Suprapubic skin (tissue), 4 donors: ENCODE measurements at places on chromosomes 11 and 22. TPM values are rescaled to one million over a fixed set of nuclear protein-coding genes. Genes with fewer than 3 reads are reported as not detected.

PTGDR2 gene
- total RNA-seq, result not detected

DNA sequence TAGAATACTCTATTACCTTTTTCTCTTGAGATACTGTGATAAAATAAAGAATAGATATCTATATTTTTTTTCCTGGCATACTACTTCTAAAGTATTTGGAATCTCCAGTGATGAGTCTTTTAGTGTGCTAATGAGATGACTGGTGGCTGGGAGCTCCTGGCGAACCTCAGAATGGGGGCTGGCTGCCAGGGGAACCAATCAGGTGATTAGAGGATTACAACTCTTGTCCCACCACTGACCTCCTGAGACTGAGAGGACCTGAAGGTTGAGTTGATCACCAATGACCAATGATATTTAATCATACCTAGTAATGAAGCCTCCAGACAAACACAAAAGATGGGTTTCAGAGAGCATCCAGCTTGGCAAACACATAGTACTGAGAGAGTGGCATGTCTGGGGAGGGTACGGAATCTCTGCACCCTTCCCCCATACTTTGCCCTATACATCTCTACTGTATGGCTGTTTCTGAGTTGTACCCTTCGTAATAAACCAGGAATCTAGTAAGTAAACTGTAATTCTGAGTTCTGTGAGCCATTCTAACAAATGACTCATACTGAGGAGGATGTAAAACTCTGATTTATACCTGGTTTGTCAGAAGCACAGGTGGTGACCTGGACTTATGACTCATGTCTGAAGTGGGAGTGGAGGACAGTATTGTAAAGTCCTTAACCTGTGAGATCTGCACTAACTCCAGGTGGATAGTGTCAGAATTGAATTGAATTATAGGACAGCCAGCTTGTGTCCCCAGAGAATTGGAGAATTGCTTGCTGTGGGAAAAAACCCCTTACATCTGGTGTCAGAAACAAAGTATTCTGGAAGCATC lies 325.3 kb upstream of the LRRC4C start:
- no peak for DNase-seq

MYEOV gene
- 13.5 TPM for total RNA-seq

DNA sequence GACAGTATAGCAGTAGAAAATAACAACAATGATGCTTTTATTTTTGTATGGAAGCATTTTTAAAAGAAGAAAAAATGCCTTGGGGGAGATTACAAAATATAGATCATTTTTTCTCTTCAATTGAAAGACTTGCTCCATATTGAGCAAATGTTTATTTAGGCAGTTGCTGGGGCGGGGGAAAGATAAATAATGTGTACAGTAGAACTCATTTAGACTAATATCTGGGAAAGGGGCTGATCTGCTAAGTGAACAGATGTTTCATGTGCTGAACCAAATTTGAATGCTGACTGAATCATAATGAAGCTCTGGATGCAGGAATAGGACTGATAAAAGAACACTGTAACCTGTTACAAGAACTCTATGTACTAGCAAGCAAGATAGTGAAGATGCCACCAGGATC lies 457.1 kb upstream of the TENM4 start:
- no peak for DNase-seq

DNA sequence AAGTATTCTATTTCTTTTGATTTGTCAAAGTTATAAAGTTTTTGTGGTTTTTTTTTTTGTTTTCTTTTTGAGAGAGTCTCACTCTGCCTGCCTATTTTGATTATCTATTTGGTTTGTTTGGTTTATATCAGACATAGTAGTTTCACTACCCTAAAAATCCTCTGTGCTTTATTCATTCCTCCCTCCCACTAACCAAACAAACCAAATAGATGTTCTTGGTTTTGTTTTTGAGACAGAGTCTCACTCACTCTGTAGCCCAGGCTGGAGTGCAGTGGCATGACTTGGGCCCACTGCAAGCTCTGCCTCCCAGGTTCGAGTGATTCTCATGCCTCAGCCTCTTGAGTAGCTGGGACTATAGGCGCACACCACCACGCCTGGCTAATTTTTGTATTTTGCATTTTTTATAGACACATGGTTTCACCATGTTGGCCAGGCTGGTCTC lies 67.9 kb downstream of the ENTHD1 start:
- no peak for DNase-seq

GRCh38 chr11:118485273-118485672 lies 42.0 kb upstream of the TTC36 start:
- no peak for DNase-seq

DNA sequence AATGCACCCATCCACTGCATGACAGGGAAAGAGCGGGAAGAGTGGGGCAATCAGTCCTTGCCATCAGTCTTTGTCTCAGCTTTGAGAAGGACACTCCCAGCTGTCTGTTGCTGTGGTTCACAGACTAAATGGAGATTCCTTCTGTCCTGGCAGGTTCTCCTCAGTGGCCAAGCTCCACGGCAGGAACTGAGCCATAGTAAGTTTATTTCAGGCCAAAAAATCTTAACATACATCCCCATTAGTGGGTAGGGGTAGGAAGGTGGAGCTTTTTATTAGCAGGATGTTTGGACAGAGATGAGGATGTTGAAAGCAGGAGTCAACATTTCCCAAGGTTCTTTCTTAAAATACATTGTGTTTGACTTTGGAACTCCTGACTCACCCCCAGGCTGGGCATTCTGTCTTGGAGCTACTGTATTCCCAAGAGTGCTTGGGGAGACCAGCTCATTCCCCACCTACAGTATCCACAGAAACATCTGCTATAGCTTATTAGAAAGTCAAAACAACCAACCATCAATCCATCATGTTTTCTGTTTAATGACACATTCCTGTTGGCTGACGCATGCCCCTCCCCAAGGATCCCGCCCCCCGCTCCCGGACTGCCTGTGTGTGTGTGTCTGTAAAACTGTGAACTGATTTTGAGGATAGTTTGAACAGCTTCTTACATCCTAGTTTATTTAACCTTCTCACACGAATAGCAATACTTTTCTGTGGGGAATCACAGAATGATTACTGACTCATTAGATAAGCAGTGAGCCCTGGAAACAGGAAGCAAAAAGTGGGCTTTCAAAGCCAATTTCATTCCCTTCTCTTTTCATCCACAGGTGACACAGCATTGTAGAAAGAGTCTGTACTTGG lies 109.5 kb downstream of the CCDC81 start:
- DNase-seq, result peak; percentile 81

PRRG4 gene
- 35.3 TPM for total RNA-seq

GRCh38 chr22:32202539-32203180 lies 2.2 kb downstream of the RFPL2 start:
- DNase-seq, result no peak

DGKZ gene
- 62.1 TPM for total RNA-seq

DNA sequence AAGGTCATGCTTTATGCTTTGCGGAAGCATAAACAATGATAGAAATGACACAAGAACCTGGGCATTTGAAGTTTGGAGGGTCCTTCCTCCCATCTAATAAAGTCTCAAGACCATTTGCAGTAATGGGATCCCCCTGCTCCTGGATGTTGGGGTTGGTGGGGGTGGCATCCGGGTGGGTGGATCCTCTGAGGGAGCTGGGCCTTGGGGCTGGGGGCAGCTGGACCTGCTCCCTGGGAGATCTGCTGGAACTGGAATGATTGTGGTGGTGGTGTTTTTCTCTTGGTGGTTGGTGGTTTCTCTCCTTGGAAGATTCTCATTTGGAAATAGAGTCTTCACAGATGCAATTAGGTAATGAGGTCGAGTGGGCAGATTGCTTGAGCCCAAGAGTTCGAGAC lies 2.2 kb upstream of the NAP1L4 start:
- peak; percentile 47 for DNase-seq

TPBGL gene
- total RNA-seq, result 0.36 TPM

DNA sequence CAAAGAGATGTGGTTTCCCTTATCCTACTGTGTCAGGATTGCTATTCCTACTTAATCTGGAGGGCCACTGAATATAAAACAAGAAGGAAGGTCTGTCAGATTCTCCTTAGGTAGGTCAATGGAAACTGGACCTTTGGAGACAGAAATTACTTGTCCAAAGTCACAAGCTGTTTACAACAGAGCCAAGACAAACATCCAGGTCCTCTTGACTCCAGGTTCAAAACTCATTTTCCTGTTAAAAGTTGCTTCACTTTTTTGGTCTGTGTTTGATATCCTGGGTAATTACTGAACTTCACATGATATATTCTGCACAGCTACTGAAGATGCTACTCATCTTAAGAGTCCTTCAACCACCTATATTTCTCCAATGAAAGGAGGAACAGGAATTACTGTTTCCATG lies 81.2 kb upstream of the ARHGAP32 start:
- no peak for DNase-seq

DNA sequence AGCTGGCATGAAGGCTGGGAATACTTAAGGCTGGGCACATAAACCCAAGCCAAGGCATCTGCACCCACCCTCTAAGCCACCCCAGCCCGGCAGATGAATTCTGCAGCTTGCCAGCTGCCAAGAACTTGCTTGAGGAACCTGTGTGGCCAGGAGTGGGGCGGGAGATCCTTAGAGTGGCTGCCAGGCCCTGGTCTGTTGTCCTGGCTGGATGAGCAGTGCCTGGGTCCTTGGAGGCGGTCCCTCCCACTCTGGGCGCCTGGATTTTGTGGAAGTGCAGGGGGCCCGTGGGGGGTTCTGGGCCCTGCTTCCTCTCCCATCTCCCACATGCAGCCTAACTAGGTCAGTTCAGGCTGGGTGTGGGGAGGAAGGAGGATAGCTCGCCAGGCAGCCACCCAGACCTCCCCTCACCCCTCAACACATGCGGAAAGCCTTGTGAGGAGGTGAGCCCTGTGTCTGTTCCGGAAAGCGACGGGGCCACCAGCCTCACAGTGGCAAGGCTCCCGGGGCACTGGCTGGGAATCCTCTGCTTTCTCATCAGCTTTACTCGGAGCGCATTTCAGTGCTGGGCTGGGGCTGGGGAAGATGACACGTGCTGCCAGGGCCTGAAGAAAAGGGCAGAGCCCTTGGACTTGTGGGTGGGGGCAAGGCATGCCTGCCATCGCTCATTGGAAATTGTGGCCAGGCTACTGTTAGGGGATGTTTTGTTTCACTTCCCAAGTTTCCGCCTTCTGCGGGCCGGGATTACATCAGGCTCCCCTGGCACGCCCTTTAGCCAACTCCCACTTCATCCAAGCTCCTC lies 8.4 kb downstream of the DAGLA start:
- peak; percentile 86 for DNase-seq

GRCh38 chr11:79547256-79547655 lies 106.4 kb upstream of the TENM4 start:
- DNase-seq, result no peak

DNA sequence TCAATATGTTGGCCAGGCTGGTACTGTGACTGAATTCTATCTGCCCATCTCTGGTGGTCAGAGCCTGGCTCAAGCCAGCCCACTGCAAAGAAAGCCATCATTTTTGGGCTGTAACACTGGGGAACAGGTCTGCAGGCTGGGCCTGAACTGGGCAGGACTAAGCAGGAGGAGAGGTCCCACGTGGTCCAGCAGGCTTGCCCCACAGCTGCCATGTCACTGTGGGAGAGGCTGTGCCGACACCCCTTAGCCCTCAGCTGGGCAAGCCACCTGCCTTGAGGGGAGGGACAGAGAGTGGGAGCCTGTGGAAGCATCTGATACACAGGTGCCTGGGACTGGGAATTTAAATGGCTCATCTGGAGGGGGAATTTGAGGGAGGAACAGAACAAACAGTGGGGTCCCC lies 66.7 kb upstream of the CLTCL1 start:
- no peak for DNase-seq

- no peak for DNase-seq
These were observed 68.2 kb downstream of the CD82 start for GRCh38 chr11:44633641-44634040.

DNA sequence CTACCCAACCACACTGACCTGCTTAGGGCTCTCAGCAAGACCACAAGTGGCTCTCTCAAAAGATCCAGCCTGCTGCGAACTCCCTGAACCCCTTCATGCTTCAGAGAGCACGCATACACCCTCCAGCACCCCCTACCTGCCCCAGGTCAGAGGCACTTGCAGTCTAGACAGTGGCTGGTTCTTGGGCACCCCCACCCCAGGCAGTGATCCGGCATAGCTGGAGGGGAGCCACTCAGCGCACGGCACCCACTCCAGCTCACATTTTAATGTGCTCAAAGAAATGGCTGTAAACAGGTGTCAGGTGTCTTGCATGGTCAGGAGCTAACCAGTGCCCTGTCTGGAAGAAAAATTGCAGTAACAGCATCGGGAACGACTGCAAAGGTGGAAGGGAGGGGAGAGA lies 140.8 kb downstream of the PKNOX2 start:
- peak; percentile 24 for DNase-seq

TESMIN gene
- total RNA-seq, result 1.2 TPM

GRCh38 chr11:623999-624704 lies 603 bp downstream of the CDHR5 start:
- DNase-seq, result no peak

- DNase-seq, result no peak
These were observed 369.8 kb upstream of the CCDC90B start for GRCh38 chr11:83655976-83656375.
